ENCODE measurements at places on chromosomes 4 and X.

DNA sequence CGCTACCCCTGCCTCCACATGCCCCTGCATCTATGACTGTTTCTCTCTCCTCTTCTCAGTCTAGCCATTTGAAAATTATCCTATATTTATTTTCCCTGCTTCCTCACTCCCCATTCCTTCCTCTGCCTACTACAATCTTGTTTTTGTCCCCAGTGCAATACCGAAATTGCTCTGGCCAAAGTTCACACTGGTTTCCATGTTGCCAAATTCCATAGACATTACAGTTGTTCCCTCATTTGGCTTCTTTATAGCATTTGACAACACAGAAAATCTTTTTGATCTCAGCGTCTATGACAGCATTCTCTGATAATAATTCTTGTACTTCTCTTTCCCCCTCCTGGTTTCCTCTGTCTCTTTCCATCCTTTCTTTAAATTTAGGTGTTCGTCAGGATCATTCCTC is 99.4 kb downstream of the GPR82 start:
- DNase-seq: no peak

GRCh38 chr4:154982187-154983047 is 201.3 kb downstream of the RBM46 start:
- DNase-seq: no peak

DNA sequence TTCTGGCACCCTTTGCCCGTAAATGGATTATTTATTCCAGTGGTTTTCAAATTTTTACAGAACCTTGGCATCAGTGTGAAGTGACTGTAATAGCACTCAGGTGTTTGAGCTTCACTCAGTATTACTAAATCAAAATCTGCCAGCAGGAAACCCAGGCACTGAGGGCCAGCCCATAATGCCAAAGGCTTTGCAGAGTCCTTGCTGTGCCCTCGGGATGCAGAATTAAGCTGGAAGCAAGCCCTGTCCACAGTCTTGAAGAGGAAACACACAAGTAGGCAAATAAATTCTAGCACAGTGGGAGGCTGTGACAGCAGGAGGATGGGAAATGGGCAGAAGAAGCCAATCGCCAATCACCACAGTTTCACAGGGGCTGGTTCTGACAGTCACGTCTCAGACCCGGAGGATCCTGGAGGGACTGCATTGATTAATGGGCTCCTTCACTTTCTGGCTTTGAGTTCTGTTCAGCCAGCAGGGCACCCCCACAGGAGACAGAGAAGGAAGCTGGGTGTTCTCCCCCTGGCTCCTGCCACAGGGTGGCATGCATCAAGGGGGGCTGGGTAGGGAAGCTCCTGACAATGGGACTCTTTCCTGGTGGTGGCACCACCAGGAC is 138.8 kb downstream of the MTNR1A start:
- DNase-seq: no peak

DNA sequence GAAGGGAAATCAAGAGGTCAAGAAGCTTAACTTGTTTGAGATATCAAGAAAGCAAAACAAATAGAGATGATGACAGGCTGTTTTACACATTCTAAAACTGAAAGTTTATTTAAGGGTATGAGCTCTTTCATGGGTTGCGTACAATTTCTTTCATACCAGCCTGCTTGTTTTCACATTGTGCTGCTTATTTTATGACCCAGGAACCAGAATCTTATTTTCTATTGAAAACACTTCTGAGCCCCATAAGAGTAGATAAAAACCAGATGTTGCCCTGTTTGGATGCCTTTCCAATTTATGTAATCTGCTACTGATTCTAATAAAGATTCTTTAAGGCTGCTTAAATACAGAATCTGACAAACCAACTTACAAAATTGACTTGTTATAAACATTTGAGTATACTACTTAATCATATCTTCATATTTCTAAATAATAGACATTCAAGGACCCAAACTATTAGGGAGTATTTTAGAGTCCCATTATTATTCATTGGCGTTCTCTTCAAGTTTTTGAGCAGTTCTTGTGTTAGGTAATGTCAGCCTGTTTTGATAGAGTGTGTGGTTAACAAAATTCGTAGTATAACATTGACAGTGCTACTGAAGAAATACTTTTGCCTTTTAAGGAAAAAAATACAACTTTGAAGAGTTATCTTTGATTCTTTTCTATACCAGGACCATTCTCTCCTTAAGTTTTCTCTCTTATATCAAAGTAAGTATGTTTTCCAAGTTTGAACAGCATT is 74.4 kb downstream of the PDLIM5 start:
- DNase-seq: no peak

- no peak for DNase-seq
Observed at GRCh38 chrX:47637546-47638195, 7.9 kb upstream of the CFP start.

DNA sequence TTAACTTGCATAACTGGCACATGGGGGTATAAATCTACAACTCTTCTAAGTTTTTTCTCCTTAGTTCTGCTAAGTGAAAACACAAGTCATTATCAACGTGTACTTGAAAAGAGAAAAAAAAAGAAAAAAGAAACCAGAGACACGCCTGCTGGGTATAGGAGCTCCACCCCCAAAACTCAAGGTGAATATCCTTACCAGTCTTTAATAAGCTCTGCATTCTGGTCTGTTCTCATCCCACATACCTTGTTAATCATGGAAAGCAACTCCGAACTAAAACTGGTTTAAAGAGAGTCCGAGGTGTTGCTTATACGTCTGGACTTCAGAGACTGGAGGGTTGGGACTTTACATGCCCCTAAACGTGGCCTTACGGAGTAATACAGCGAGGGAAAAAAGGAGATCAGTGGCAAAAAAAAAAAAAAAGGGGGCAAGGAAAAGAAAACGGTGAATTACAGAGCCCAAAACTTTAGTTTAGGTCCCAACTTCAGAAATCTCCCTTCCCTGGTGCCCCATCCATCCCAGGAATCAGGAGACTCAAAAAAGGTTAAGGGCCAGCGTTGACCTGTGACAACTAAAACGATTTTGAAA is 1.0 kb downstream of the PGRMC2 start:
- no peak for DNase-seq

GRCh38 chr4:100509386-100509785 is 8.4 kb downstream of the EMCN start:
- DNase-seq: no peak

- no peak for DNase-seq
Observed at GRCh38 chr4:112110059-112110425, 35.2 kb upstream of the FAM241A start.

GRCh38 chr4:68342134-68342533 is 7.8 kb downstream of the YTHDC1 start:
- DNase-seq: peak; percentile 44

DNA sequence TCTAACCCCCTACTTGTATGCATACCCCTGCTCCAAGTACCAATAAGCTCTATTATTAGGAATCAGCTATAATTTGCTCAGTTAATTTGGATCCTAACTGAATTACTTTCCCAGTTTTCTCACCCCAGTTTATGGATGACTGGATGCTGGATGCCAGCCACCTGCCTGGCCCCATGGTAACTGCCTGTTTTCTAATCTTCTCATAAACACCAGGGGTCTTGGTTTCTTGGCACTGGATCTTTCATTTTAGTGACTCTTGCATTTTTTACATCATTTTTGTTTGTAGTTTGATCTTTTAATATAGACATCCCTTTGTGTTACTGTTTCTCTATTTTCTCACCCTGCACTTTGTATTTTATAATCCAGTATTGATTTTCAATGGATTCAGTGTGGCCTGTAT is 246.8 kb downstream of the ADGRL3 start:
- no peak for DNase-seq

DNA sequence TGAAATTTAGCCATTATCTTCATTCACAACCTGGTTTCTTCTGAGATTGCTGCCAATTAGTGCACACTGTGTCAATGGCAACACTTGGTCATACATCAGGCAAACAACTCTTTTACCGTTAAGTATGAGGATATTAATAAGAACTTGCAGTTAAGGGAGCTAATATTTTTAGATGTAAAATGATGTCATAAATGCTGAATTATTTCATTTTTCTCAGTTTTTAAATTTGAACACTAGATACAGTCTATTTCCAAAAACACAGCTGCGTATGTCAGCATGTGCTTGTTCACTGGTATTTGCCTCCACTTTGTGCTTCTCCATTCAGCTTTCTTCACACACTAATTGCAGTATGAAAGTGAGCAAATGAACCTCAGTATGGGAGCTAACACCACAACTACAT is 1.6 kb downstream of the KLHL13 start:
- DNase-seq: no peak

DNA sequence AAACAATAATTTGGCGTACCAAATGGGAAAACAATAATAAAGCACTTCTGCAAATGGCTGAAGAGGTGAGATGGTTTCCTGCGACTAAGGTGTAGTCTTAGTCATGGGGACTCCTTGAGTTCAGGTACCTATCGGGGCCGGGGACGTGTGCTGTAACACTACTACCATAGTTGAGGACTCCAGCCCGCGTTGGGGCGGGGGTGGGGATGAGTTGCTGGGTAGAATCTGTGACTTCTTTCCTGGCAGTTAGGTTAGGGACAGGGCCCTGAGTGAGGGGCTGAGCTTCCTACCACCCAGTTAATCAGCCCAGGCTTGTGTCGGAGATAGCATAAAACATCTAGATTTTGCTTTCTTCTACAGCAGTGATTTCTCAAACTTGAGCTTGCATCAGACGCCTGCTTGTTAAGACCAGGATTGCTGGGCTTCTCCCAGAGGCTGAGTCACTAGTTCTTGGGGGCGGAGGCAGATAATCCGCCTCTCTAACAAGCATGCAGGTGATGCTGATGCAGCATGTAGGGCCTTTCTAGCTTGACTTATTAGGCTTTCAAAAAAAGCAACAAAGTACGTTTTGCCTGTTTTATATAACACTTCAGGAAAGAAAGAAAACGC is 30.2 kb downstream of the RBBP7 start:
- DNase-seq: no peak

DNA sequence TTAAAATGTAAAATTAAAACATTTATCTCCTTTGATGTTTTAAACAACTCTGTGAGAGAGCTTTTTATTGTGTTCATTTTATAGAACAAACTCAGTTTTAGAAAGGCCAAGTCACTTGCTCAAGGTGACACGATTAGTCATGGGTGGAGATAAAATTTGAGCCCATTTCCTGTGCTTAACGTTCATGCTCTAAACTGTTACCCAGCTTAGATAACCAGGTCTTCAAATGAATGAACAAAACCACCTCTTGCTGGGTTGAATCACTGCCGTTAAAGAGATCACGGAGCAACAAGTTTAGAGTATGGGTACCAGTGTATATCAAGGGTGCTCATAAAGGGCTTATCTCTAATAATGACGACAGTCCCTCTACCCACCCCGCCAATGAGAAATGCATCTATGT is 10.2 kb upstream of the CASK start:
- no peak for DNase-seq

DNA sequence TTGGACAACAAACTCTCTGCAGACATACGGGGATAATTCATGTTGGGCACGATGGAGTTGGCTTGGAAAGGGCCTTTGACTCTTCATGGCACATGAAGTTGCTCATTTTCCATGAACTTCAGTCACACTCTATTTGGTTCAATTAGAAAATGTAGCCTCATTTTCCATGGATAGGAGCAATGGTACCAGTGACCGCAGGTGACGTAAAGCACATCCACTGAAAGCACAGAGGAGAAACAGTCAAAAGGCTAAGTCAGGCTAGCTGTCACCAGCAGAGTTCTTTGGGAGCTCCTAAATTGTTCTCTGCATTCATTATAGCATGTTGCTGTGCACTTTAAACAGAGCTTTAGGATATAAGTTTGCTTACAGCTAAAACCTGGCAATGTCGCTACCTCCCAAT is 39.9 kb upstream of the MAP3K15 start:
- DNase-seq: no peak

DNA sequence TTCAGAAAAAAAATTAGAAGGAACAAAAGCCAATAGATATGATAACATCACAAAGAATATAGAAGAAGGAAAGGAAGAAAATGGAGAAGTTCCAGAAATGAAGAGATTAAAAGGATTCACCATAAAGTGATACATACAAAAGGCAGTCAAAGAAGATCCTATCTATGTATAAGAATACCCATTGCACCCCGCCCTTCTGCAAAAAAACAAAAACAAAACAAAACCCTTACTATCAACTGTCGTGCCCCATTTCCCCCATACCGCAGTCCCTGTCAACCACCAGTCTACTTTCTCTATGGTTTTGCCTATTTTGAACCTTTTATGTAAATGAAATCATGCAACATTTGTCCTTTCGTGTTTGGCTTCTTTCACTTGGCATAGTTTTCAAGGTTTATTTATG is 385.6 kb downstream of the PRDM5 start:
- DNase-seq: no peak

GRCh38 chr4:155675709-155676429 is 9.2 kb downstream of the GUCY1A1 start:
- DNase-seq: no peak

DNA sequence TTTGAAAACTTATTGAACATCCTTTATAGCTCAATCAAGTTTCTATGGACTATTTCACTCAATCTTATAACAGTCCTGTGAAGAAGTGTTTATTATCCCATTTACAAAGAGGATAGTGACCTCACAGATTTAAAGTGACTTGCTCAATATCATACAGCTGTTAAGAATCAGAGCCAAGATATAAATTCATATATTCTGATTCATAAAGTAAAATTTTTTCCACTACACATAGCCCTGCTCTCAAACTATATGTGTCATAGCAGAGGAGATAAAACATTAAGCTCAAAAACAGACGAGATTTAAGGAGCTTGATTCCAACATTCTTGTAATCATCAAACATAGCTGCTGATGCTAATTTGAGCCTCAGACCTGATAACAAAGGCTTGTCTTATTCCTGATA is 226.8 kb downstream of the CAMK2D start:
- no peak for DNase-seq

- DNase-seq: no peak
Observed at GRCh38 chrX:32749070-32749469, 462.3 kb downstream of the DMD start.

DNA sequence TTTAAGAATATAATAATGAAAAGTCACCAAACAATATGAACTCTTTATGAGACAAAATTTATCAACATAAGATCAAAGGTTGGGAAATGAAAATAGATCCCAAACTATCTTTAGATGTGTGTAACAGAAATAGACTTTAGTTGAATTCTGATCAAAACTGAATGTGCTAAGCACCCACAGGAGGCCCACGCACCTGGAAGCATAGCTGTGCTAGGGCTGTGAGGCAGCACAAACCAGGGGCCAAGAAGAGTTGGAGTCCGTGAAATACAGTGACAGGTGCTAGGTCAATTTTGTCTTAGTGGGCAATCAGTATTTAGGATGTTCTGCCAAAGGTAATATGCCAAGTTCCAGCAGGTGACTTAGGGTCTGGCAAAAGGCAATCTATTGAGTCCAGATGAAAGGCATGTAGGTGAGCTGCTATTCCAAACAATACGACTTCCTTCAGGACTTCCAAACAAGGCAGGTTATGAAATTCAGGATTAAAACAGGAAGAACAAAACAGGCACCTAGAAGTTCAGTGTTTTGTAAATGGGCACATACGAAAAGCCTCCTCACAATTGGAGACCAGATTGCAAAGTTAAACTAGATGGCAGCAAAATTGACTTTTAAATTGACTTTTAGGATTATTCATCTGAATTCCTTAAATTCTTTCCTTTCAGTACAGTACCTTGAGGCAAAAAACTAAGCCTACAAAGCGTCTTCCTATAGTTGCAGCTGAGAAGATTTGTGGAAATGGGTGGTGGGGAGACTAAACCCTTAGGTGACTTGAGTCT is 4.7 kb upstream of the PCDH18 start:
- DNase-seq: no peak

GRCh38 chr4:153181293-153181692 is 22.9 kb upstream of the TRIM2 start:
- DNase-seq: peak; percentile 76

- DNase-seq: no peak
Observed at GRCh38 chr4:87033902-87034301, 99.1 kb downstream of the AFF1 start.

Measured in keratinocyte (primary cell).